ENCODE measurements at places on chromosomes 5 and 9. TPM values are rescaled to one million over a fixed set of nuclear protein-coding genes. Genes with fewer than 3 reads are reported as not detected.

CDKN2B gene
- polyA plus RNA-seq: 0.15 TPM

BTNL8 gene
- polyA plus RNA-seq: 0.82 TPM

NTRK2 gene
- 1.4 TPM for polyA plus RNA-seq

PCDHGA2 gene
- 5.1 TPM for polyA plus RNA-seq

C9 gene
- polyA plus RNA-seq: not detected

CATSPER3 gene
- polyA plus RNA-seq: 1.1 TPM

FOXD4L6 gene
- not detected for polyA plus RNA-seq

SPATA31C1 gene
- not detected for polyA plus RNA-seq

FBP2 gene
- 1.0 TPM for polyA plus RNA-seq

IL31RA gene
- 0.10 TPM for polyA plus RNA-seq

Data from left lung (tissue), 14 donors.